ENCODE measurements at places on chromosomes 12 and 14.

DNA sequence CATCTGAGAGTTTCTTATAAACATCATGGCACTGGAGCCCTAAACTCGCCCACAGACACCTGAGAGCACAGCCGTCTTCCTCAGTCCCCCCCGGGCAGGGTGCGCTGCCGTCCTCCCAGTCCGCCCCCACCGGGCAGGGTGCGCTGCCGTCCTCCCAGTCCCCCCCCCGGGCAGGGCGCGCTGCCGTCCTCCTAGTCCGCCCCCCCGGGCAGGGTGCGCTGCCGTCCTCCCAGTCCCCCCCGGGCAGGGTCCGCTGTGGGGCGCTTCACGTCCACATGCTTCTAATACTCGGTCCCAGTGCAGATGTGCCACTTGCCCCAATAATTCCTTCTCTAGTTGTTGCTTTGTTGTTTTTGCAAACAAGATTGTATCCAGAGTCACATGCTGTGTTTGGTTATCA is 6.9 kb upstream of the ADSS1 start:
- DNase-seq: no peak

- DNase-seq: peak; percentile 85
Measured at GRCh38 chr12:116381744-116382685, 104.5 kb upstream of the MED13L start.

- no peak for DNase-seq
Measured at GRCh38 chr14:83575301-83575700, 1954.6 kb upstream of the FLRT2 start.

GRCh38 chr14:79166171-79166570 is 996.0 kb downstream of the NRXN3 start:
- no peak for DNase-seq

- no peak for DNase-seq
Measured at GRCh38 chr12:96824838-96825236, 82.2 kb upstream of the NEDD1 start.

DNA sequence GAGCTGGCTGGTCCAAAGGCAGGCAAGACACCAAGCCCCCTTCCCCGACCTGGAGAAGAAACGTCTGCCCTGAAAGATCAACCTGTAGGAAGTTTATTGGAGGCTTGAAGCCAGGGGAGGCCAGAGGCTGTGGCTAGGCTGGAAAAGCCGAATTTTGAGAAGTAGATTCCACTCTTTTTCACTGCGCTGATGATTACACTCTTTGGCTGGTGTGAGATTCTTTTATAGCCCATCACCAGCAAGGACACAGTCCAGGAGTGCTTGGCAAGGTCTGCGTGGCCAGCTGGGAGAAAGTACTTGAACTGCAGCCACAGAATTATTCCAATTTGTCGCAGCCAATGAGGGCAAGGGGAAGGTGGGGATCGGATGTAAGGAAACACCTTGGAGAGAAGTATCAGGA is 45.0 kb downstream of the SYNE3 start:
- no peak for DNase-seq

DNA sequence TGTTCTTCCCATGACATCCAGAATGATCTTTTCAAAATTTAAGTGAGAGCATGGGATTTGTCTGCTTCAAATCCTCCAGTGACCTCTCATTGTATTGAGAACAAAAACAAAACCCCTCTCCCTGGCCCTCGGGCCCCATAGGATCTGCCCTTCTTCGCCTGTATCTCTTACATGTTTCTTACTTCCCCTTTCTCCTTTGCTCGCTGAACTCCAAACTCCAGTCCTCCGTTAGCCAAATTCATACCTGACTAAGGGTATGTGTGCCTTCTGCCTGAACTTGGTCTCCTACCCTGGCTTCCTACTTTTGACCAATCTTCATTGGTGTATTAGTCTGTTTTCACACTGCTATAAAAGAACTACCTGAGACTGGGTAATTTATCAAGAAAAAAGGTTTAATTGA is 13.2 kb upstream of the TSPAN11 start:
- no peak for DNase-seq

GRCh38 chr14:74421981-74422380 is 4.0 kb downstream of the SYNDIG1L start:
- no peak for DNase-seq

- DNase-seq: no peak
Measured at GRCh38 chr14:45034730-45035129, 49.2 kb upstream of the PRPF39 start.

DNA sequence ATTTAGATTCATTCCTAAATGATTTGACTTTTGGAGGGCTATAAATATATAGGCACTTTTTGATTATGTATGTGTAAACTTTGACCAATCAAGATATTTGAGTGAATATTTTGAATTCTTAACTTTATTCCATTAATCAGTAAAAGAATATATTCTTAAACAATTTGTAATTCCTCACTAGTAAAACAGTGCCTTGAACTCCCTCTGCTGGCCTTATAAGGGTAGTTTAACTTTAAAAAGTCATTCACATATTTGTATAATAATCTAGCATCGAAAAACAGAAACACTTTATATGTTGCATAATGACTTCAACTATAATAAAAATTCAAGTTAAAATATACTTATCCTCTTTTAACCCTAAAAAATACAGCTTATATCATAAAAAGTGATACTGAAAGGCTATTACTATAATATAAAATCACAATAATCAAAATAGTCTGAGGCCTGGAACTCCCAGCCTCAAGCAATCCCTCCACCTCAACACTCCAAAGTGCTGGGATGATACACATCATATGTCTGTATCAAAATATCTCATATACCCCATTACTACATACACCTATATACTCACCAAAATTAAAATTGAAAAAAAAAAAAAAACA is 31.2 kb downstream of the CCDC59 start:
- DNase-seq: peak; percentile 15

GRCh38 chr14:80792771-80793170 is 148.8 kb downstream of the CEP128 start:
- DNase-seq: no peak

GRCh38 chr14:52015411-52016030 is 26.2 kb downstream of the RTRAF start:
- no peak for DNase-seq

DNA sequence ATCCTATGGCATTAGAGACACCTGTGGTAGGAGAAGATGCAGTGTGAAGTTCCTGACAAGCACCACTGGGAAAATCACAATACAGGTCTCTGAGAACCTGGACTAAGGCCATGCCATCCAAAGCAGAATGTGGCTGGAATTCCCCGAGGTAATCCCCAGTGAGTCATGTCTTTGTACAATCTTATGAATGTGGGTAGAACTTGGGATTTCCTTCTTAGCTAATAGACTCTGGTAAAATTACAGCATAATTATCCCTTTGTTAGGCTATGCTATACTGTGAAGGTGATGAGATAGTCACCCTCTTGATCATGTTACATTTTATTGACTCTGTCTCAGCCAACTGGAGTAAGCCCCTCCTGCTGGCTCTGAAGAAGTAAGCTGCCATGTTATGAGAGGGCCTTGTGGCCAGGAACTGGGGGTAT is 224.3 kb upstream of the DCN start:
- no peak for DNase-seq

GRCh38 chr12:102513272-102513671 is 32.9 kb upstream of the IGF1 start:
- DNase-seq: no peak

GRCh38 chr14:34466691-34467090 is 4.7 kb upstream of the SPTSSA start:
- DNase-seq: no peak

DNA sequence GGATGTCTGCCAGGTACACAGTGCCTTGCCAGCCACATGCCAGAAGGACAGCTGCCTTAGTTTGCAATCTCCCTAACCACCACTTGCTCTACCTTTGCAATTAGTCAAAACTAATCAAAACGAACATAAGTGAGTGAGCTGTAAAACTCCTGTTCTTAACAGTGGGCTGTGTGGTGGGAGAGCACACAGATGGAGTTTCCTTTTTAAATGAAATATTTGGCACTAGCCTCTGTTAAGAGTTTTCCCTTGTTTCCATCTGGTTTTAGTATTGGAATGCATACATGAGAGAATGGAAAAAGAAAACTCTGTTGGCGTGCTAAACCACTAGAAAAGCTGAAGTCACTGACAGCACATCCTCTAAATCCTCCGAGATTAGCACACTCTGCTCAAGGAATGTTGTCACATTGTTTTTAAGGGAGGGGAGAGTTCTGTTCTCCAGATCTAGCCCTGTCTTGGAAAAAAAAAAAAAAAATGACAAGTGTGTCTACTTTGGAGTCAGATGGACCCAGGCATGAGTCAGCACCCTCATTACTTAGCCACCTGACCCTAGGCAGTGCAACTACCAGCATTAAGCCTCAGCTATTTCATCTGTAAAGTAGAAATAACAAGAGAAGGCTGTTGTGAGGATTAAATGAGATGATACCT is 83.9 kb downstream of the STXBP6 start:
- peak; percentile 81 for DNase-seq

- DNase-seq: no peak
Measured at GRCh38 chr12:76317976-76318375, 30.2 kb downstream of the BBS10 start.

DNA sequence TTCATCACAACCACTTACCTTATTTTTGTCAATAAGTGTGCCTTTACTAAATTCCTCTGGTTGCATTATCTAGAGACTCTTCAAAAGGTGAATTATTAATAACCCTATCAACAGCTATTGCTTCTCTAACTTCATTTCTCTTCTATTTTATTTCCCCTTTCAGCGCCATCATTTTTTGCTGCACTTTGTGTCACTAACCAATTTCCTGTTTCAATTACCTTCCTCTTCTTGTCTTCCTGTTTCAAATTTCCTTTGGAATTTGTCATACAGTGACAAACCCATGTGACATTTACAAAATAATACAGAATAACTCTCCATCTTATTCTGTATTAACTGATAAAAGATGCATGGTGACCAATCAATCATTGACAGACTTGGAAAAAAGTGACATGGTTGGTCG is 12.2 kb upstream of the CLEC2A start:
- no peak for DNase-seq

DNA sequence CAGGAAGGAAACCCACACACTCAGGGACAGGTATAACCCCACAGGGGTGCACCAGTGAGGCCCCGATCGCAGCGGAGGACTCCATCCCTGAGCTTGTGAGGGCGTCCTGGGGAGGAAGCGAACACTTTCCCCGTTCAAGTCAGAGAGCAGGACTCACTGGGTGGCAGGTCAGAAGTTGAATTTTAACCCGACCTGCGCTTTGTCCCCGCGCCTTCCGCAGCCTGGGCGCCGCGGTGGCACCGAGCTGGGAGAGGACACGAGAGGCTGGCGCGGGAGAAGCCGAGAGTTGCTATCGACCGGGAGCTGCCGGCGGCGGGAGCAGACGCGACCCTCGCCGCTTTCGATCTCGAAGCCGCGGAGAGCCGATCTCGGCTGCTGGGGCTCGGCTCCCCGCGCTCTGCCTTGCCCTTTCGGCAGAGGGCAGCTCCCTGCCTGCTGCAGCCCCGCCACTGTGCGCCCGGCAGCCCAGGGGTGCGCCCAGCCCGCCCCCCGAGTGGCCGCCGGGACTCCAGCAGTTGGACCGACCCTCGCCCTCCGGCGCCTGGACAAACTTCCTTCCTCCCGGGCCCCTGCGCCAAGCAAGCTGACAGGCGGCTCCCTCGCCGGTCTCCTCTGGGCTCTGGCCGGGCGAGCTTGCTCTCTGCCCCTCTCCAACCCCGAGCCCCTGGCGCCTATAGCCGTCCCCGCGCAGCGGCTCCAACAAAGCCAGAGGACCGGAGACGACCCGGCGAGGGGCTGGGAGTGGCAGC is 918 bp downstream of the LIN7A start:
- peak; percentile 1 for DNase-seq

- DNase-seq: no peak
Measured at GRCh38 chr14:41022932-41023331, 583.7 kb upstream of the LRFN5 start.

GRCh38 chr12:52568111-52568510 is 5.5 kb downstream of the KRT74 start:
- DNase-seq: no peak

DNA sequence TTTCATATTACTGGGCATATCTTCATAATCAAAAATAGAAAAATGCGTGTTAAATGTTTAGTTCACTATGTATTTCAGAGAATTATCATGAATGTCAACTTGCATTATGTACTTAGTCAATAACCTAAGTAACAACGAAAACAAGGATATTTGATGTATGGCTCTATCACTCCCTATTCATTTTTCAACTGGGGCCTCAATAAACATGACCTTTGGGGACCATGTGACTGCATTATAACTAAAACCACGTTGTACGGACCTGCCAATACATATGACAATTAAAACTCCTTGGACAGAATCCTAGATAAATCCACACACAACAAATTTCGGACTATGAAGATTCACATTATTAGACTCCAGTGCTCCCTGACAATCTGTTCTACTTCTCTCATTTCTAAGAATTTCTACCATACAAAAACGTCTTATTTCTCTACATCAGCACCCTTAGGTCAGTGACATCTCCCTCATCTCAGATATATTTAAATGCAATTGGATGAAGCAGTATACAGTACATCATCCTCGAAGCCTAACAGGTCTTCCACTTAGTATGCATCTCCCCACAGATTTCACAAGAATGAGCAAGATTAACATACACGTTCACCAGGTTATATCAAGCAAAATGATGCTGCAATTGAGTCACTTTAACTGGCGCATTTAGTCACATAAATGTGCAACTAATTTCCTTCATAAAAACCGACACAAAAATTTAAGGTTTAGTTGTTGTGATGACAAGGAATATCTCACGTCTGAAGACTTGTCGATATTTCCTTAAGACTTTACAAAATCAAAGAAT is 1.5 kb downstream of the UBE2N start:
- peak; percentile 12 for DNase-seq

DNA sequence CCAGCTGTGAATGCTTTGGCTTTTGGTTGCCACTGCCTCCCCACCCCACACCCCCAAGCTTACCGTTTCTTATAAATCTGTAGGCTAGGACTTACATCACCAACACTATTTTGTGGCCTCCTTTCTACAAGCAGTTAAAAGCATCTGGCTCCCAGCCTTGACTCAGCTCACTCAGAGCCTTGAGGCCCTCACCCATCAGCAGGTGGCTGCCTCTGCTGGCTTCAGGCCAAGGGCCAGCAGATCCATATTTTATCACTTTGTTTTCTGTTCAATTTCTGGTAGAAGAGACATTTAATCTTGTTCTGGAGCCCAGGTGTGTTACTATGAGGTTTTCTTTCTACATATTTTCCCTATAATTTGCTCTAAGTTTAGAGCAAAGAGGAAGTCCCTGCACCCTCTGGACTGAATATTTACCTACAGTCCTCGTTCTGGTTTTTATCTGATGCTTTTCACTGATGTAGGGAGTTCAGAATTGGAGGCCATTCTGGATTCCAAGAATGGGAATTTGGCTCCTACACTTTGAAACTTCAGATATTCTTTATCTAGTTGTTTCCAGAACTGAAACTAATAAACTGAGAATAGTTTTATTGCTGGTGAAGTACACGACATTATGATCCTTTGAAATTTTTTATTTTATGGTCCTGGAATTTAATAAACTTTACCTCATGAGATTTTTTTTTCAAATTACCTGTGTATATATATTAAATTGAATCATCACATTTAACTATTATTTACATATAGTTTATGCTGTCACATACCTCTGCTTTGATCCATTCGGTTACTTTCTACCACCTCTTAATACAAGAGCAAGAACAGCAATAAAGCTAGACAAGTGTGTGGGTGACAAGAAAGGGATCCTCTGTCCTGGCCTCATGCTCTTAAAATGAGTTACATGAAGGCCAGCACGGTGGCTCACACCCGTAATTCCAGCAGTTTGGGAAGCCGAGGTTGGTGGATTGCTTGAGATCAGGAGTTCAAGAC is 22.2 kb downstream of the PLBD1 start:
- no peak for DNase-seq
